ENCODE measurements at places on chromosomes 1 and 21.

GRCh38 chr1:85321237-85321964, 45.0 kb upstream of the BCL10 start:
- DNase-seq, result no peak

DNA sequence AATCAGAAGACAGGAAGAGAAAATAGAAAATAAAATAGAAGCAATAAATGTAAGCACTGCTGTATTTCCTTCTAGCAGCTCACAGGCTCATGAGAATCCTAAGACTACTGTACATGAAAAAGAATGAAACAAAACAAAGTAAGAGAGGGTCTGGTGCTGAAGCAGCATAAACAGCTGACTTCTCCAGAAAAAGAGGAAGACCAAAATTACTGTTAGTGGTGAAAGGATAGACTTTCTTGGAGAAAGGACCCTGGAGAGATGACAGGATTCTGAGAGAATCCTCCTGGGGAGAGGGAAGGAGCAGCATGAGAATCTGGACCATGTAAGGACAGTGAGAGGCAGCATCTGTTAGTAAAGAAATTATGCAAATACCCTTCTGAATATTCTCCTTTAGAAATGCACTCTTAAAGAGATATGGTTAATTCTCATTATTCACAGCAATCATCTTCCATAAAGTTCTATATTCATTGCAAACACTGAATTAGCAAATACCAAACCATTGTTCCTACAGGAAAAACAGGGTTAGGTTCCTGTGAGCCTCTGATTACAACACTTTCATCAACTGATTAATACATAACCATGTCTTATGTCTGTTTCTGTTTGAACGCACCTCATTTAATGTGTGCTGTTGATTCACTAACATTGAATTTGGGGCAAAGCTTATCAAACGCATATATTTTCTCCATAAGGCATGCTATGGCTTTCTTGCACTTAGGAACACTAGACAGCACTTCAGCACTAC, 17.0 kb downstream of the SLC25A24 start:
- DNase-seq, result no peak

- DNase-seq, result no peak
These were observed 39.0 kb downstream of the FOXO6 start for GRCh38 chr1:41400225-41400624.

DNA sequence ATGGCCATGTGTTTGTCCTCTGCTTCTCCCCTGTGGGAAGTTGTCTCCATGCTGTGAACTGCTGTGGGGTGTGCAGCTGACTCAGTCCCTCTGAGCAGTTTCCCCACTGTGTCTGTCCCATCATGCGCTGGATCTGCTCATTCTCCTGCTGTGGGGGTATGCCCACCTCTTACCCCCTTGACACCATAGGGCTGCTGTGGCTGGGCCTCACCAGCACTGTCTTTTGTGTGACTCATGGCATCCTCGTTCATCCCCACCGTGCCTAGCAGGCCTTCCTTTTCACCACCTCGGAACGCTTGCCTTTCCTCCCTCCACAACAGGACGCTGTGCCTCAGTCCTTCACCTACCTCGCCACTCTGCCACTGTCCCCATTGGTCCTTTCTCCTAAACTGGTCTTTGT, 27.3 kb downstream of the VANGL2 start:
- DNase-seq, result no peak

GRCh38 chr1:156961709-156962108, 41.3 kb downstream of the LRRC71 start:
- no peak for DNase-seq

GRCh38 chr1:41381692-41382479, 20.7 kb downstream of the FOXO6 start:
- DNase-seq, result no peak

GRCh38 chr1:66791621-66792610, 9.2 kb downstream of the INSL5 start:
- DNase-seq, result no peak

- DNase-seq, result peak; percentile 66
These were observed 483 bp downstream of the UBQLN4 start for GRCh38 chr1:156052862-156053767.

- DNase-seq, result no peak
These were observed 26.7 kb downstream of the SLC2A1 start for GRCh38 chr1:42931911-42932422.

- no peak for DNase-seq
These were observed 60.6 kb downstream of the PTBP2 start for GRCh38 chr1:96782206-96782605.

GRCh38 chr1:64388336-64388735, 81.6 kb upstream of the CACHD1 start:
- no peak for DNase-seq

GRCh38 chr1:57229076-57229475, 194.8 kb downstream of the DAB1 start:
- DNase-seq, result no peak

- no peak for DNase-seq
These were observed 9.2 kb downstream of the RNF2 start for GRCh38 chr1:185054365-185055060.

GRCh38 chr1:220281159-220281574, 8.9 kb upstream of the RAB3GAP2 start:
- no peak for DNase-seq

DNA sequence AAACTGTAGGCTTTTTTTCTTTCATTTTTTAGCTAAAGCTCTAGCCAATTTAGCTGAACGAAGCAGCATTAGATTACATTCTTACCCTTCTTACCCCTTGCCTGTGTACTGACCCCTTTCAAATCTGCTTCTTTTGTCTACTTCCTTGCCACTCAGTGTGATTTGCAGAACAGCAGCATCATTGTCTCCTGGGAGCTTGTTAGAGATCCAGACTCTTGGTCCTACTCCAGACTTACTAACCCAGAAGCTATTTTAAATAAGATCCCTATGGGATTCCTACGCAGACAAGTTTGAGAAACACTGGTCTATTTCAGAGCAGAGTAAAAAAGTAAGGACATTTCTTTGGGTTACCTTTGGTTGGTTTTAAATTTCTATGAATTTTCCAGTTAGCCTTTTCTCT, 13.8 kb downstream of the LRRC39 start:
- DNase-seq, result no peak

GRCh38 chr21:20306836-20307235, 691.4 kb upstream of the NCAM2 start:
- DNase-seq, result no peak

- no peak for DNase-seq
These were observed 47.5 kb downstream of the TRPM2 start for GRCh38 chr21:44400791-44401385.

DNA sequence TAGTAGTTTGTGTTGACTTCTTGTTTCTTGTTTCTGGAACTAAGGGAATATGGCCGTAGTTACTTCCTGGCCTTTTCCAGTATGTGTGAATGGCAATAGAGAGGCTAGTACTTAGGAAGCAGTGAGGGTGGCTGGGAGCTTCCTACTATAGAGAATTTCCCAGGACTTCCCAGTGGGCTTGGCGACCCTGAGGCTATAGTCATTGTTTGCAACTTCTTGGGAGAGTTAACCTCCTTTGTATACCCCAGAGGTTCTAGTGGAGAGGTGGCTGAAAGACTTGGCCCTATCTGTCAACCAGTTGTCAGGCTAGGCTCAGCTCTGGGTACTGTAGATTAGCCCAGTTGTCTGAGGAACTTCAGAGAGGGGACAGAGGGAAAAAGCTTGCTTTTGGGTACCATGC, 15.6 kb downstream of the RAD54L start:
- no peak for DNase-seq

- peak; percentile 20 for DNase-seq
These were observed 74.9 kb downstream of the NFASC start for GRCh38 chr1:204945565-204945977.

Measured in renal cortex interstitium (tissue), 15 donors.